ENCODE measurements at places on chromosomes 3 and 15.

DNA sequence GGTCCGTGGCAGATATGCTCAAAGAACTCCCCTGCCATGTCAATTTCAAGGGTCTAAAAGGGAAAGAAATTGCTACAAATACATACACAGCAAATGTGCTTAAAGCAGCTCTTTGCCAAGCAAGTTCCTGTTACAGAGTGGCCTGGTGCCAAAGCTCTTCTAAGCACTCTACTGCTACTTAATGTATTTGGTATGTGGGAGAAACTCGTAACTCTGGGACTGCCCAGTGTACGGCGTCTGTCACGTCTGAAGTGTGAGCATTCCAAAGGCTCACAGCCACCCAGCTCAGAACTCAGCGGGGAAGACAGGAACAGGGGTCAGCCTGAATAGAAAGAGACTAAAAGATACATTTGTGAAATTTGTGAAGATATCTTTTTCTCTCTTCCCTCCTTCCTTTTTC lies 54.6 kb downstream of the RBMS3 start:
- DNase-seq = no peak

GRCh38 chr3:126517986-126518778 lies 609 bp upstream of the UROC1 start:
- no peak for DNase-seq

- no peak for DNase-seq
These were observed 379.0 kb upstream of the TPRG1 start for GRCh38 chr3:188792793-188793192.

DNA sequence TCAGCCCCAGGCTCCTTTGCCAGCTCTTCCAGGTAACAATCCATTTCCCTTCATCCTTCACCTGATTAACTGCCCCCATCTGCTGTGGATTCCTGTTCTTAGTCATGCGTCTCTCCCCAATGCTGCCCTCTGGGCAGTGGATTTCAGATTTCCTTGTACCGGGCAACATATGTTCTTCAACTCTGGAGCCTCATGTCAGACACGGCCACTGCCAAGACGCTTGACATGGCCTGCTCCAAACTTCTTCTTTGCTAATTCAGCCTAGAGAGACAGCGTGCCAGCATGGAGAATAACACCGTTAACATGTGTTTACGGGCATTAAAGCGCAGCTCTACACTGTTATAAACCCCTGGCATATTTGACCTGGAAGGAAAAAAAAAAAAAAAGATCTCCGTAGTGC lies 1035.1 kb upstream of the NR2F2 start:
- no peak for DNase-seq
